ENCODE measurements at places on chromosomes 11 and 22.

GRCh38 chr22:24803064-24803542 is 2.9 kb upstream of the SGSM1 start:
- peak; percentile 50 for DNase-seq

DNA sequence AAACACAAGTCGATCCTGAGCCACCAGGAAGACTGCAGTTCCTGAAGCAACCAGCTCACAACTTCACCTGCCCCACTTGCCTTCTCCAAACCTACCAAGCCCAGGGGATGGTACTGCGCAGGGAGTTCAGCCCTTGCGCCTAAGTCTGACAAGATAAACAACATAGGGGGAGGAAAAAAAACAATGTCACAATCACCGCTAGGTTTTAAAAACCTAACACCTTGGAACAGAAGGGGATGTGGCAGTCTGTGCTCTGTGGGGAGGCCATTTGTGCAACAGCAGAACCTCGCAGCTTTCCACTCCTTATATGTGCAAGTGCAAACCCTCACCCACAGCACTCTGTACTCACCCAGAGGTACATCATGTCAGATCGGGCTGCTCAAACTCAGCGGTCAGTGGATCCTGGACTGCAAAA is 134.2 kb downstream of the RBFOX2 start:
- DNase-seq: no peak

DNA sequence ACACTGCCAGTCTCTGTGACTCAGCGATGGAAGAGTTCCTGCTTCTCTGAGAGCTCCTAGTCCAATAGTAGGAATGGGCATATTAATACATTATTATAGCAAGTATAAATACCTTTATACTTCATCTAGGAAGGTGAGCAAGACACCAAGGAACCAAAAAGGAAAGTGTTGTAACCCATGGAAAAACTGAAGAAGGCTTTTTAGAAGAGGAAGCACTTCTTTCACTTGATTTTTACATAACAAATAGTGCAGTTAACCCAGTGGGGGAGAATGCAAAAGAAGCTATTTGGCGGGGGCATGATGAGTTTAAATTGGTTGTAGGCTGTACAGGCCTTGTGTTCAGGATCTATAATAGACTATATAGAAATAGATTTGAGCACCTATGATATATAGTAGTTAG is 31.2 kb upstream of the C11orf87 start:
- DNase-seq: no peak

GRCh38 chr11:122170815-122171475 is 54.9 kb upstream of the BLID start:
- DNase-seq: no peak

GRCh38 chr11:123218451-123218850 is 23.4 kb upstream of the CLMP start:
- no peak for DNase-seq

DNA sequence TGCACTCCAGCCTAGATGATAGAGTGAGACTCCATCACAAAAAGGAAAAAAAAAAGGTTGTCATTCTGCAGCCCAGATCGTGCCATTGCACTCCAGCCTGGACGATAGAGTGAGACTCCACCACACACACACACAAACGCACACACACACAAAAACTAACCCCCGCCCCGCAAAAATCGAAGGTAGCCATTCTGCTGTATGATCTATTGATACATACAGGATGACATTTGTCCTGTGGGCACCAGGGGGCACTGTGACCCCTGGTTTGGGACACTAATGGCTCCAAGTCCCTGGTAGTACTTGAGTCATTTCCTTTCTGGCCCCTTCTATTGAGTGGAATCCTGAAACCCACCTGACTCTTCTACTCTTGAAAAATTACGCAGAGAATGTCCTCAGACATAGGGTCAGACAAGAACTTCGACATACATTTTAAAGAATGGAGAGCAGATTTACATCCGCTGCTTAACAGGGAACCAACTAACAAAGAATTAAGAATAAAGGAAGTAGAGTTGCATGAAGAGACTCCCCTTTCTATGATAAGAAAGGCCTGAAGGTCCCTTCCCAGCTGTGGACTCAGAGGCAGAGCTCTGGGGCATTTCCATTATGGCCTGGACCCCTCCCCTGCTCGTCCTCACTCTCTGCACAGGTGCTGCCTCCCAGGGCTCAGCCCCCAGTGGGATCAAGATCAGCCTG is 35.0 kb upstream of the PRAME start:
- DNase-seq: peak; percentile 31

- no peak for DNase-seq
Observed at GRCh38 chr11:72069200-72069599, 11.1 kb downstream of the NUMA1 start.

- no peak for DNase-seq
Observed at GRCh38 chr22:44383064-44383575, 70.4 kb upstream of the SHISAL1 start.

- peak; percentile 3 for DNase-seq
Observed at GRCh38 chr22:32411402-32411801, 645 bp downstream of the RTCB start.

- no peak for DNase-seq
Observed at GRCh38 chr11:61046833-61047232, 55.5 kb upstream of the CD5 start.

DNA sequence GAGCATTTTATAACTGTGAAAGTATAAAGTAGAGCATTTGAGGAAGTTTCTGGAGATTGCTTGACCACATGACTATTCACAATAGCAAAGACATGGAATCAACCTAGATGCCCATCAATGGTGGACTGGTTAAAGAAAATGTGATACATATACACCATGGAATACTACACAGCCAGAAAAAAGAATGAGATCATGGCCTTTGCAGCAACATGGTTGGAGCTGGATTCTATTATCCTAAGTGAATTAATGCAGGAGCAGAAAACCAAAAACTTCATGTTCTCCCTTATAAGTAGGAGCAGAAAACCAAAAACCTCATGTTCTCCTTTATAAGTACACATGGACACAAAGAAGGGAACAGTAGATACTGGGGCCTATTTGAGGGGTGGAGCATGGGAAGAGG is 30.3 kb downstream of the UVRAG start:
- no peak for DNase-seq

DNA sequence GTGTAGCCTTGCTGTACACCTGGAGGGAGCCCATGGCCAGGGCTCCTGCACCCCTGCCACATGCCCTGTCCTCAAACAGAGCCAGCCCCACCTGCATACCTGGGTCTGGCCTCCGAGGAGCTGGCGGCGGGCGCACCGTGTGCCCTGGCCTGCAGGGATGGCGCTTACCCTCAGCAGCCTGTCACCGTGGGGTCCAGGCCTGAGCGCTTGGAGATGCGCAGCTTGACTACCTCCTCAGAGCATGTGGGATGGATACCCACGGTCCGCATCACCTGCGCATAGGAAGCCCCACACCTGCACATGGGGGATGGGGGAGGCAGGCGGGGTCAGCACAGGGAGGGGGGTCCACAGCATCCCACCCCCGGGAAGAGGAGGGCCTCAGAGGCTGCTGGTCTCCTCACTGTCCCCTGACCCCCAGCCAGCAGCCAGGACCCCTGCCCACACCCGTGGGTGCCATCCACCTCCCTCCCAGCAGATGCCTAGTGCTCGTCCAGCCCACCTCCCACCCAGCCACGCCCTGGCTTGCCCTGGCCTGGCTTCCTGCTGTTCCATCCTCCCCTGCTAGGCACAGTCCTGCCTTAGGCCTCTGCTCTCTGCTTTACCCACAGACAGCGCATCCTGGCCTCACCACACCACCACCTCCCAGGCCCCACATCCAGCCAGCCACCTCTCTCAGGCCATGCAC is 22.4 kb upstream of the GNB1L start:
- DNase-seq: no peak

DNA sequence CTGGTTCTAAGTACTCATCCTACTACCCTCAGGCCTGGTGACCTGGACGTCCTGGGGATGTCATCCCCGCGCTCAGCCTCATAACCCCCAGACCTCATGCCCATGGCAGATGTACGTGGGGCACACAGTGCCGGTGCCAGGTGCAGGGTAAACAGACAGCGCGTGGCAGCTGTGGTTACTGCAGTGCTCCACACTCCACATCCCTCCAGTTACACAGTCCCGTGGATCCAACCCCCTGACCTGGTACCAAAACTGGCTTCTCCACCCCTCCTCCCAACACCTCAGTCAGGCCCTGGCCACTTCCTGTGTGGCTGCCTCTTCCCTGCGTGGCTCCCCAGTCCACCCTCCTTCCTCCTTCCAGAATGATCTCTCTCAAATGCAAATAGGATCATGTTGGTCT is 95.2 kb downstream of the DSCAML1 start:
- DNase-seq: no peak

- DNase-seq: no peak
Observed at GRCh38 chr11:69171476-69172240, 15.9 kb downstream of the SMIM38 start.

GRCh38 chr22:37552524-37553163 is 7.6 kb upstream of the CDC42EP1 start:
- DNase-seq: no peak

GRCh38 chr11:40974186-40974795 is 485.2 kb downstream of the LRRC4C start:
- DNase-seq: no peak

DNA sequence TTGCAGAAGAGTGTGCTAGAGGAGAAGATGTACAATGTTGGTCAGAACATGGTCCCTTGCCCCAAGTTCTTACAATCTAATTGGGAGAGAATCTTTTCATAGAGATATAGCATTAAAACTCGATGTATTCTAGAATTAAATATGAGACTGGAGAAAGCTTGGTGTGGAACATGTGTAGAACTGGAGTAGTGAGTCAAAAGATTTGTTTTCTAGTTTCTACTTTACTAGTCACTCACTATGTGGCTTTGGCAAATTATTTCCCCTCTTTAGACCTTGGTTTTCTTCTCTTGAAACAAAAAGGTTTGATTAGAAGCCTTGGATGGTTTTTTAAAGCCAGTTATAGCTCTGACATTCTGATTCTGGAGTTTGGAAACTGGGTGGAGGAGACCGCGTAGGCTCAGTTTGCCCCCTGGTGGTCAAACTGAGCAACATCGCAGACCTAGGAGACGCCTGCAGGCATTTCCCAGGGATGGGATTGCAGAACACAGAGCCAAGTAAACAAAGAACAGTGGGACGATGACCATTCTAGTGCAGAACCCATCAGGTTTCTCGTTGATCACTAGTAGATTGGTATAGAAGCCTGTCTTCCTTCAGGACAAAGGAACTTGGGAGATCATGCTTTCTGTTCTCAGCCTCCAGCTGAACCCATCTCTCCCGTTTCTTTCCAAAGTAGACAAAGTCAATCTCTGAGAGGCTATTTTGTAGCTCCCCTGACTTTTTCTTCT is 8.5 kb upstream of the CHRDL2 start:
- peak; percentile 40 for DNase-seq

DNA sequence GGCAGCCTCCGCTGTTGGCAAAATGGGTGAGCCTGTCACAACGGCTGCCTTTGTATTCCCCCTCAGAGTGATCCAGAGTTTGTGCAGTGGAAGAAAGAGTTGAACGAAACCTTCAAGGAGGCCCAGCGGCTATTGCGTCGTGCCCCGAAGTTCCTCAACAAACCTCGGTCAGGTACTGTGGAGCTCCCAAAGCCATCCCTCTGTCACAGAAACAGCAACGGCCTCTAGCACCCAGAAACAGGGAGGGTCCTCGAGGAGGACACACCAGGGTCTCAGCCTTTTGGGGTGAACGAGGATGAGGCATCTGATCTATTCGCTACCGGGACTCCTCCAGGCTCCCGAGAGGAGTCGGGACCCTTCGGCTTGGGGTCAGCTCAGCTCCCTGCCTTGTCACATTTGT is 19.8 kb upstream of the MYO18B start:
- DNase-seq: no peak

- DNase-seq: no peak
Observed at GRCh38 chr11:19092850-19093249, 24.1 kb upstream of the ZDHHC13 start.

- DNase-seq: no peak
Observed at GRCh38 chr11:92828556-92828955, 140.9 kb upstream of the MTNR1B start.

GRCh38 chr11:45182902-45183301 is 36.5 kb downstream of the PRDM11 start:
- DNase-seq: no peak

DNA sequence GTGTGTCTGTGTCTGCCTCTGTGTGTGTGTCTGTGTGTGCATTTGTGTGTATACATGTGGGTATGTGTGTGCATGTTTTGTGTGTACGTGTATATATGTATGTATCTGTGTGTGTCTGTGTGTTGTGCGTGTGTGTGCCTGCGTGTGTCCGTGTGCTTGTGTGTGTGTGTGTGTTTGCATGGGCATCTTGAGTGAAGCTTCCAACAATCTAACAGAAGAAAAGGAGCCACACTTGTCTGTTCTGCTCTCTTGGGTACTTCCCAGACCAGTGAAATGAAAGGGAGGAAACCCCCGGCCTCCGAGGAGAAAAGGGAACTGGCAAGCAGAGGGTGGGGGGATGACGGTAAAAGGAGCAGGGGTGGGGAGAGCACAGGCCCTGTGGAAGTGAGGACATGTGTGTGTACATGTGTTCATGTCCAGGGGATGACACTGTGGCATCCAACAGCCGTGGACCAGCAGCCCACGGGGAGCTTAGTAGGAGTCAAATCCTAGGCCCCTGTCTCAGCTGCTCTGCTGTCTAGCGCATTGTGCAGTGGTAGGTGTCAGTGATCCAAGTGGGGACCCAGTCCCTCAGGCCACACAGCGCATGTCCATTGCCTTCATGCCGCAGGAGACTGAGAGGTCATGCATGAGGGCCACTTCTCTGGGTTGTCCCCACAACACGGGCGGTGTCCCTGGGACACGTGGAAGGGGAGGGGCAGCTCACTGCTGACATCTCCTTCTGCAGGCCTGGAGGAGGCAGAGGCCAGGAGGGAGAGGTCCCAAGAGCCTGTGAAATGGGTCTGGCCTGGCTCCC is 8.1 kb downstream of the CSF2RB start:
- no peak for DNase-seq

DNA sequence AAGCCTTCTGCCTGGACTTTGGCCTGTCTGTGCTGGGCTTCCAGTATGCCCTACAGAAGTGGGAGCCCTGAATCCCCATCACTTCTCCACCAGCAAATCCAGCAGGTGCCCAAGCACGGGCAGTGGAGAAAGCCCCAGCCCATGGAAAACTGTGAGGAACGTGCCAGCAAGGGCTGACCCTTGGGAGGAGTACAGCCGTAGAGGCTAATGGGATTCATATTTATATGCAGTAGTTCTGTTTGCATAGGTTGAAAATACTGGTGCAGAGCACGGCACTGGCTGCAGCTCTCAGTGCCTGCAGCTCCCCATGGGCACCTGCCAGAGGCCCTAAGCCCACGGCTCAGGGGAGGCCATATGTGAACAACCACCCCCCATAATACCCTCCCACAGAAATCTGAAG is 10.1 kb downstream of the NAGA start:
- no peak for DNase-seq

DNA sequence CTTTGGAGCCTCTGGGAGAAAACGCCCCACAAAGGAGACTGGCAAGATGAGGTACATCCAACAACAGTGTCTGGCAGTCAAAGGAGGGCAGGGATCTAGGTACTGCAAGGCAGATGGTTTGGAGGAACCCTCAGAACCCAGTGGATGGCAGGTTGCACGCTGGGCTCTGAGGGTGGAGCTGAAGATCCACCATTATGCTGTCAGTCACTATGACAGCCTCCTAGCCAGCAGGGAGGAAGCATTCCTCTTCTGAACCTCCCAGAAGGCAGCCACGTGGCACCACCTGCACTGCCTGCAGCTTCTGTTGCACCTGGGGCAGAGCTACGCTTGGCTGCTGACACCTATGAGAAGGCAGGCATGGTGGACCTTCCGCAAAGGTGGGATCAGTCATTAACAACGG is 40.2 kb downstream of the HTR3A start:
- DNase-seq: no peak
